Activated T-helper 1 cell treated with anti-CD3 and anti-CD28 coated beads, Interleukin-2, amount 50 U/mL, for 16 hours (primary cell): ENCODE measurements at places on chromosomes 13 and 19.

DNA sequence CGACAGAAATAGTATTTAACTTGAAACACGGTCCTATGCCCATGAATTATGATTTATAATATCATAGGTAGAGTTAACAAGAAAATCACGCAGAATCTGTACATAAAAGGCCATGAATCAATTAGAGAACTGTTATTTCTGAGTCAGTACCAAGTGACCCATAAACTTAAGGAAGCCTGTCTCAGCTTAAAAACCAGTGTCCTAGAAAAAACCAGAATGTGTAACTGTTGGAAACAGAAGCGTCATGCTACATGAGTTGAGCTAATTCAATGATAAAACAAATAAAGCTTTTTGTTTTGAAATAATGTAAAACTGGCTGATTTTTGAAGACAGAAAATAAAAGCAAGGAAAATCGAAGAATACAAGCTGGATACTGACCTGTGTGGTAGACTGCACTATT is 34.8 kb upstream of the SGCG start:
- DNase-seq, result no peak

DNA sequence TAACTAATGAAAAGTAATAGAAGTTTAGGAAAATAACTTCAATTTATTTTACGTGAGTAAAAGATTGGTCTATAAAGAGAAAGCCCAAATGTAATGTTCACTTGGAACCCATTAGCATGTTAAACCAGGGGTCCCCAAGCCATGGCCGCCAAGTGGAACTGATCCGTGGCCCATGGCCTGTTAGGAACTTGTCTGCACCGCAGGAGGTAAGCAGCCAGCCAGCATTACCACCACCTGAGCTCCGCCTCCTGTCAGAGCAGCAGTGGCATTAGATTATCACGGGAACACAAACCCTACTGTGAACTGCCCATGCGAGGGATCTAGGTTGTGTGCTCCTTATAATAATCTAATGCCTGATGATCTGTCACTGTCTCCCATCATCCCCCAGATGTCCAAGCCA is 818.7 kb upstream of the GPC6 start:
- DNase-seq, result no peak

GRCh38 chr13:92938486-92939020 is 288.1 kb upstream of the GPC6 start:
- no peak for DNase-seq

- DNase-seq, result no peak
These were observed 14.3 kb downstream of the MARK4 start for GRCh38 chr19:45265375-45265774.

DNA sequence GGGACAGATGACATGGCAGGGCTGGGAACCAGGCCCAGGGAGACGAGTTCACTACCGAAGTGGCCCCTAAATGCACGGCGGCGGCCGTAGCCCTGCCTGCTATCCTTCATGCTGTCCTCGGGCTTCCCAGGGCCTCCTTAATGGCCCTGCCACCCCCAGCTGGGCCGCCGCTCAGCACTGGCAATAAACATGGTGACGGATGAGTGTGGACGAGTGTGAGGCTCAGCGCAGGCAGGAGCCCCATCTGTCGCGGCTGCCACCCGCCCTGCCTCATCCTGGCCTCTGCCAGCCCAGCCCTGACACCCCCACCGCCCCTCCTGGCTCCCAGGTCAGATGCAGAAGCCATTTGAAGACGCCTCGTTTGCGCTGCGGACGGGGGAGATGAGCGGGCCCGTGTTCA is 13.6 kb downstream of the PIN1 start:
- DNase-seq, result no peak
